ENCODE measurements at places on chromosomes 4 and X. TPM values are rescaled to one million over a fixed set of nuclear protein-coding genes. Genes with fewer than 3 reads are reported as not detected.

DNA sequence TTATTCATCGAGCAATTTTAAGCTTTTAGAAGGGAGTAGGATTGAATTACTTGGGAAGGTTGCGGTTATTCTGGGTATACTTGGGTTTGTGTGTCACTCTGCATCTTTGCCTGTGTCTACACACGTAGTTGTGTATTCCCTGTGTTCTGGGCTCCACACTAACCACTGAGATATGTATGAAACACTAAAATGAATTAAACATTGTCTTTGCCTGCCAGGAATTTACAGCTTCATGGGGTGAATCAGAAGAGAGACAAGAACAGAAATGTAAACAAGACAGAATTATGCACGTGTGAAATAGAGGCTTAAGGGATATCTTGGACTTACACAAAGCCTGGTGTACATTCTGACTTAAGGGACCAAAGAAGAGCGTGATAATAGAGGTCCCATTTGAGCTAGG is 228.5 kb downstream of the AFF2 start:
- DNase-seq, result no peak

DNA sequence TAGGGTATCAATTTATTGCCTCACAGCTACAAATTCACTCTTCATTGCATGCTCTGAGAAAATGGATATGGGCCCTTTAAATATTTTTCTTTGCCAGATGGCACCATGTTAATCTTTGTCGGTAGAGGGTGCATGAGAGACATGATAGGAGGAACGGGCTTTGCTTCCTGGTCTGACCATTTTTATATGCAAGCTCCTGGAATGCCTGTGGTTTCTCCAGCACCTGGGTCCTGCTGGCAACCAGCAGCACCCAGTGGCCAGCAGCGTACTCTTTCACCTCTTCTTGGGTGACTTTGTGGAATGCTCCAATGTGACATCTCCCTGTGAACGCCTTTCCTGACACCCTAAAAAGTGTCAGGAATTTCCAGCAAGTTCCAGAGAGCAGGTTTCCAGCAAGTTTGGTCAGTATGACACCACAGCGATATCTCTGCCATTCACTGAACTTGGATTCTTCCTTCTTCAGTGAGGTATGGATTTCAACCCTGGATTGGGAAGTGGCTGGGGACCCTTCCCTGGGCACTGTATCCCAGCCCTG is 140.3 kb upstream of the PGRMC2 start:
- DNase-seq, result no peak

GRCh38 chr4:88567591-88567990 is 24.7 kb upstream of the HERC3 start:
- no peak for DNase-seq

DNA sequence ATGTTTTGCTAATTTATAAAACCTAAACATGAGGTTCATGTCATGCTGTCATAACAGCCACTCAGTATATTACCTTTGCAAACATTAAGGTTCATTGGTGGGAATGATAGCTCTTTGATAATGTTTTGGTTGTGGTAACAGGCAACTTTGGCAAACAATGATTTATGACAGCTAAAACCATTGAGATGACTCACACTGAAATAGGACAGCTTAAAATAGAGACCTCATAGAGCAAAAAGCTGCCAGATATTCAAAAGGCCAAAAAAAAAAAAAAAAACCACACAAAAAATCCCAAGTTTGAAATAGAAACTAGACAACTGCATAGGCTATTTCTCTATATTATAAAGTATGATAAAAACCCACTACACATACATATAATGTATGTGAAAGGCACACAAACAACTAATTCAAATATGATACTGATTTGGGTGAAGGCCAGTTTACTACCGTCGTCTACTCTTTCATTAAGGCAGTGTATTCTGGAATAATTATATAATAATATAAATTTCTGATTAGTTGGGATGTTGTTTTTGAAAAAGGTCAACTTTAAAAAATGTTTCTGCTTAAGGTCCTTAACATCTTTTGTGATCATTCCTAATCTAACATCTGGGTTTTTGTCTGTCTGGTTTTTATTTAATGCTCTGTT is 646.0 kb upstream of the PITX2 start:
- DNase-seq, result no peak

DNA sequence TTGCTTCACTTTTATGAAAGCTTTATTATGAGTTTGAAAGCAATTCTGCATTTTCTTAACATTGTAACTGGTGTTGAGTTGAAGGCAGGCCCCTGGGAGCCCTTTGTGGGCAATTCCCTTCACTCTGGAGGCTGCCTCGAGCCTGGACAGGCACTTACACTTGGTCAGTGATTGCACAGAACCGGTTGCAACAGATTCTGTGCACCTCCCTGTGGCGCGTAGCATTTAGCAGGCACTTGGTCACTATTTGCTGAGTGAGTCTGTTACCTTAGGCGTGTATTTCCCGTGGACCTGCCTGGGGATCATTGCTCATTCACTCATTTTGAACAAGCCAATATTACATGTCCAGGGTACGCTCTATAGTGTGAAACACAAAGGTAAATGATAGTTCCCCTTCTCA is 80.4 kb downstream of the PTTG2 start:
- no peak for DNase-seq

The PPEF2 gene
- polyA plus RNA-seq, result 0.11 TPM

GRCh38 chr4:95209927-95210326 is 338.8 kb downstream of the UNC5C start:
- DNase-seq, result no peak

DNA sequence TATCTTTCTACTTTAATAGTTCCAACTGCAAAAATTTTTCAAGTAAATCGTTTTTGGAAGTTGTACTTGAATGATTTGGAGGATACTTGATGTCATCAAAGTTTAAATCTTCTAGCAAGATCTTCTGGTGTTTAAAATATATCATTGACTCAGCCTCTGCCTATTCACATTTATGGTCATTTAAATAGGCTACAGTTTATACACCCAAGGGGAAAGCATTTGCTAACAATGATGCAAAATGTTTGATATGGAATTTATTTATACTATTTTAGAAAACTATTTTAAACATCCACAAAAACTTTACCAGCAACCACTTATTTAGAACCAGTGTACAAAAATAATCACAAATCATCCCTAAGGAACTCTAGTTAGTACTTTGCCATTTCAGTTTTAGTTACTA is 123.3 kb upstream of the STIM2 start:
- no peak for DNase-seq

GRCh38 chr4:105192474-105192873 is 45.8 kb downstream of the TET2 start:
- DNase-seq, result no peak

The TRAM1L1 gene
- polyA plus RNA-seq, result 17.3 TPM

The CD40LG gene
- 0.35 TPM for polyA plus RNA-seq

DNA sequence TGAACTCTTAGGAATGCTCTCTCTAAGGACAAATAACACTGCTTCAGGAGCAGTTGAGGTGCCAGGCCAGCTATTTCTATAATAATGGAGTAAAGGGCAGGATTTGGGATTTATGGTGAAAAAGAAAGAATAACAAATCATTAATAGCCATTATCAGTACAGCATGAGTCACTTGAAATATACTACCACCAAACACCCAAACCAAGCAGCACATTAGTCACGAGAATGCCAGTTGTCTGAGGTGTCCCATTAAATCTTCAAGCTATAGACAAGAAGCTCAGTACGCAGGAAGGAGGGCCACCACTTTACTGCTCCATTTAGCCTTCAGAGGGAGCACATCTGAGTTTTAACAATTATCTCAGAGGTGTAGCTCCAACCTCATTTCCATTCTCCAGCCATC is 106.8 kb upstream of the MAGEA10 start:
- DNase-seq, result no peak

- no peak for DNase-seq
Observed at GRCh38 chr4:36165631-36166005, 78.7 kb downstream of the ARAP2 start.

GRCh38 chr4:129218360-129218759 is 122.4 kb downstream of the C4orf33 start:
- no peak for DNase-seq

The JAKMIP1 gene
- polyA plus RNA-seq, result not detected

The UGT2A3 gene
- polyA plus RNA-seq, result 78.9 TPM

The FAM236D gene
- not detected for polyA plus RNA-seq

GRCh38 chr4:102614801-102615200 is 113.6 kb downstream of the NFKB1 start:
- no peak for DNase-seq

DNA sequence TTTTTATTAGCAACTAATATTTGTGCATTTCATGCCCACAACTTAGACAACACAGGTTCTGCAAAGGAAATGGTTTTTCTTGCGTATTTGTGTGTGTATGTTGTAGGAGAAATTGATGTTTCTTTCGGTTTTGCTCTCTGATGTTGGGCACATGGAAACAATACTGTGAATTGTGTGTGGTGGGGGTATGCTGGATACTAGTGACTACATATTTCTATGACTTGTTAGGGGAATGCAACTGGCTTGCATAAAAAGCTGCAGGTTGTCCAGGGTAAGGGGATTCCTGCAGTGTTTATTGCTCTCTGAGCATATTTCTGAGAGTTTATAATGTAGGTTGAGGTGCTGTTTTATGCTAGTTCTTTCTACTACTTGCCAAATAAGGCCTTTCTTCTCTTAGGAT is 11.6 kb downstream of the DLG3 start:
- no peak for DNase-seq

DNA sequence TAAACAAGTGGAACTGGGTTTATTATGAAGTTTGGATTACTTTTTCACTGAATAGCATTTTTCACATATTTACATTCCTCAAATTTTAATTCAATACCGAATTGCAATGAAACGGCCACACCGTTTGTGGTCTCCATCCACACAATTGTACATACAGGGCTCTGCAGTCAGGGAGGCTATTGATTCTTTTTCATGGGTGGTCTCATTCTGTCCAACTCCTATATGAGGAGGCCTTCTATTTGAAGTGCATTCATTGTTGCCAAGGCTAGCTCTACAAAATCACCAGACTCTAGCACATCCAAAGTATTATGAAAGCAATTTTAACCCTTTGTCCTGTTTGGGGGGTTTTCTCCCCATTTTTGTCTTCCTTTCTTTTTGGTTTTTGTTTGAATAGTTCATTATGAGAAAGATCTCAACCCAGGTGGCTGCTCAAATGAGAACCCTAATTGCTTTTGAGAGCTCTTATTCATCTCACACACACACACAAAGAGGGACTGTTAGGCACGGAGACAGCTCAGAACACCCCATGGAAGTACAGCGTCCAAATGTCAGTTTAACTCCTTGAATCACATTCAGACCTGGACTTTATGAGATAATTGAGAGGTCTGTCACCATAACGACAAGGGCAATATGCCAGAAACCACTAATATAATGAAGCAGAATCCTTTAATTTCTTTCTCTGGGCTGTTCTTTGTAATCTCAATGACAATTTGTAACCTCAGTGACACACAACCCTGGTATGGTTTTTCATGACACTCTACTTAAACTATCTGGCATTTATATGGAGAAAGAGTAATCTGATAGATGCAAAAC is 79.4 kb downstream of the NLGN4X start:
- DNase-seq, result no peak

- DNase-seq, result no peak
Observed at GRCh38 chrX:130197464-130197863, 25.7 kb downstream of the RAB33A start.

GRCh38 chrX:138964501-138964900 is 253.0 kb upstream of the FGF13 start:
- DNase-seq, result no peak

GRCh38 chr4:153185331-153185852 is 18.9 kb upstream of the TRIM2 start:
- no peak for DNase-seq

The CORIN gene
- polyA plus RNA-seq, result 6.4 TPM

The F11 gene
- polyA plus RNA-seq, result 4.3 TPM

GRCh38 chrX:16484338-16484737 is 165.6 kb upstream of the S100G start:
- DNase-seq, result no peak

DNA sequence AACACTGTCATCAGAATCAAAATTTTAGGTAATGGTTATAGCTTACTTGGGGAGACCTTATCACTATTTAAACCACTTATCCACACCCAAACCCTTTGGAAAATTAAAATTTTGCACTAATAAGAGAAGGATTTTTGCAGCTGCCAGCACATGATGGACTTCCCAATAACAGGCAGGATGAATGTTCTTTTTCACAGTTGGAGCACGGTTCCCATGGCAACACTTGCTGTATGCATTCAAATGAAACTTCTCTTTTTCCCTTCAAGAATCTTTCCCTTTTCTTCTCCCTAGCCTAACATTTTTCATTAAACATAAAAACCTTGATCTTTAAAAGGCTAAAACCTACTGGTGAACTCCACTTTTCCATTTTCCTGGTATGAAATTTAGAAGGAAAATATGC is 768.2 kb downstream of the KCTD8 start:
- DNase-seq, result no peak

The CXCL1 gene
- 0.53 TPM for polyA plus RNA-seq

GRCh38 chr4:27081675-27082586 is 221.3 kb downstream of the STIM2 start:
- no peak for DNase-seq

The PAGE1 gene
- polyA plus RNA-seq, result not detected

The FMR1NB gene
- 0.23 TPM for polyA plus RNA-seq

The DGKK gene
- 12.3 TPM for polyA plus RNA-seq

The PRDM8 gene
- 1.9 TPM for polyA plus RNA-seq

The PRRG1 gene
- polyA plus RNA-seq, result 25.1 TPM

DNA sequence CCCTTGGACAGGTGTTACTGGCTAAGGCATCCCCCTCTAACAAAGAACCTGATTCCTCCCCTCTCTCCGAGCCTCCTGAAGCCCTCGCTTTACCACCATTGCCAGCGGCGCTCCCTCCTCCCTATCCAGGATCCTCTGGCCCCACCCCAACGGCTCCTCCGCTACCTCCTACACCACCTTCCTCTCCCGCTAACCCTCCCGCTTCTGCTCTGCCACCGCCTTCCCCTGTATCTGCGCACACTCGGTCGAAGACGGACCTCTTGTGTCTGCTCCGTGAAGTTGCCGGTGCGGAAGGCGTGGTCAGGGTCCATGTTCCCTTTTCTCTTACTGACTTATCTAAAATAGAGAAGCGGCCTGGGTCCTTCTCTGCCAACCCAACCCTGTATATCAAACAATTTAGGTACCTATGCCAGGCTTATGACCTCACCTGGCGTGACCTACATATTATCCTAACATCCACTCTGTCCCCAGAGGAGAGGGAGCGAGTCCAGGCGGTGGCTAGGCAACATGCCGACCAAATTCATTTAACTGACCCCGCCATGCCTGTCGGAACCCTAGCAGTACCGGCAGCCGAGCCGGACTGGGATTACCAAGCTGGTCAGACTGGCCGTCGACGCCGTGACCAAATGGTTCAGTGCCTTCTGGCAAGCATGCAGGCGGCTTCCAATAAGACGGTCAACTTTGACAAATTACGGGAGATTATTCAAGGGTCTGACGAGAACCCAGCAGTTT is 958.9 kb downstream of the RPA4 start:
- DNase-seq, result no peak

DNA sequence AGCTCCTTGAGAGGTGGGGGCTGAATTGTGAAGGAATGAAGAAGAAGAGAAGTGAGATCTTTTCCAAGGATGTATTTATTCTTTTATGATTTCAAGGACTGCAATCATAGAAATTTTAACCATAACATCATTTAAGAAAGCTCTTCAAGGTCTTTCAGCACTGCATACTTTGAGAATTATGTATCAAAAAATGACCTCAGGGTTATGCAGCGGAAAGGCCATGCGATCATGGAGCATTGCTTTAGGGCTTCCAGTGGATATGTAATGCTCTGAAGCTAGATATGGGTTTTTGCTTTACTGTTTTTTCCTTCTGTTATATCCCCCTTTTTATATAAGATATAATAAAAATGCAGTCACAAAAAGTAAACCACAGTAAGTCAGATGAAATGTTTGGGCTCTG is 38.7 kb downstream of the SGMS2 start:
- DNase-seq, result no peak

Measured in left renal pelvis (tissue), 4 donors.